ENCODE measurements at places on chromosomes 12 and 14.
A peak's percentile ranks its signal among the peaks of the same experiment; 100 is the strongest.

- DNase-seq = no peak
These were observed 50.4 kb downstream of the ATG14 start for GRCh38 chr14:55361190-55361589.

- DNase-seq = no peak
These were observed 133.0 kb upstream of the PRMT8 start for GRCh38 chr12:3357950-3358525.

DNA sequence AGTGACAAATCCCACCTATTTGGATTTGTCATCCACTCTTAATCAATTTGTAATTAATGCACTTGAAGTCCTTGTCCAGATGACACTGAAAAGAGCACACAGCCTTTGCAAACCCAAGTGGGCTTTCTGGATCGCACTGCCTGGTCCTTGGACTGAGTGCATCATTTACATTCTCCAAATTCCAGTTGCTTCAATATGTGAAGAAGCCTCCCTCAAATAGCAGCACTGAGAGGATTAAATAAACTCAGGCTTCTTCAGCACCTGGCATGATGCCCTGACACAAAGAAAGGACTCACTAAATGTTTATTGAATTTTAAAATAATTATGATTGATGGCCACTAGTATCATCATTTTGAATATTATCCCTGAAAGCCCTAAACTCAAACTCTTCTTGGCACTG, 496.5 kb downstream of the VRK1 start:
- DNase-seq = no peak

- DNase-seq = no peak
These were observed 1.4 kb downstream of the ZNF385A start for GRCh38 chr12:54383041-54383609.

DNA sequence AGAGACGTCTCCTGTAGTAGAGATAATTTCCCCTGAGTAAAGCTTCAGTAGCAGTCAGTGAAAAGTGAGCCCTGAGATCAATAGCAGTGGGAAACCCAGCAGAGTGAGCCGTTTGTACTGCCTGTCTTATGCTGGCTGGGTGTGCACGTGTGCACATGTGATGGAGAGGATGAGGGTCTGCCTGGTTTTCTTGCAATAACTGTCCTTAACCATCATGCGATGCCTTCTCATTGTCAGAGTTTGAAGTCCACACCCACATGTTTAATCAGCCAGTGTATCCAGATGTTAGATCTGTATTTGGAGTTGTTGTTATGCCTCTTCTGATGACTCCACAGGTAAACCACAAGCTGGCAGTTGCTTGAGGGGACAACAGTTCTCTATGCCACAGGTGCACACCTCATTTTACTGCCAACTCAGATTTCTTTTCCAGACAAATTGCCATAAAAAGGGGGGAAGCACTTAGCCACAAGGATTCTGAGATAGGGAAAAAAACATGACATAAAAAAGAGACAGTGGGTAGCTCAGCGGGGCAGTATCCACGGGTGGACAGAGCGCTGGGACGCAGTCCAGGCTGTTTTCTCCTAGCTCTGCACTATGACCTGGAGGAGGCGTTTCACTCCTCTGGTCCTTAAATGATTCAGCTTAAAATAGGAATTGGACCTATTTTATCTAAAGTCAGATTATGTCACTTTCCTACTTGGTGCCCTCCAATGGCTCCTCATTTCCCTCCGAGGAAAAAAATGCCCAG, 192.3 kb downstream of the ANO6 start:
- DNase-seq = no peak

DNA sequence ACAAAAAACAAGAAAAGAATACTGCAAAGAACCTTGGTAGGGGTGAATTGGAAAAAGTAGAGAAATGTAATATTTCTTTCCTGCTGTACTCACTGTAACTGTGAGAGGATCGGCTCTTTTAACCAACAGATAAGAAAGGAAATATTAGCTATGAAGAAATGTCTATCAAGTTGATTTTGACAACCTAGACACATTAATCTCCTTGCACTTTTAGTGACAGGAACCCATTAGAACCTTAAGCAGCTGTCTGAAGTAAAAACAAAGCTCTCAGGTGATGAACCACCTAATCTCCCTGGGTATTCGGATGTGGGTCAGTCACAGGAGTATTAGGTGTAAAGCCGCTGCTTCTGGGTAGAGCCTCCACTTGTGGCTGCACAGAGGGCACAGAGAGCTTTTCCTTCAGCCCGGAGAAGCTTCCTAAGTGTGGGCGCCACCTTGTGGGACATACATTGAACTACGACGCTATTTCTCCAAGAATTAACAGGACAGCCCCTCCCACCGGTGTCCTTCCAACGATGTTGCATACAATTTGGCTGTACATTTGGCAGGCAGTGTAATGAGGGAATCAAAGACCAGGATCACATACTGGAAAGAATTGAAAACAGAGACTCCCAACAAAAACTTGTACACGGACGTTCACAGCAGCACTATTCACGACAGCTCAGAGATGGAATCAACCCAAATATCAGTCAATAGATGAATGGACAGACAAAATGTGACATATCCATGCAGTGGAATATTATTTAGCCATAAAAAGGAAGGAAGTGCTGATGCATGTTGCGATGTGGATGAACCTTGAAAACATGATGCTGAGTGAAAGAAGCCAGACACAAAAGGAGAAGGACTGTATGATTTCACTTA, 28.9 kb upstream of the MAPKAPK5 start:
- DNase-seq = peak; percentile 95

- DNase-seq = no peak
These were observed 35.5 kb downstream of the BTG1 start for GRCh38 chr12:92110083-92110640.

DNA sequence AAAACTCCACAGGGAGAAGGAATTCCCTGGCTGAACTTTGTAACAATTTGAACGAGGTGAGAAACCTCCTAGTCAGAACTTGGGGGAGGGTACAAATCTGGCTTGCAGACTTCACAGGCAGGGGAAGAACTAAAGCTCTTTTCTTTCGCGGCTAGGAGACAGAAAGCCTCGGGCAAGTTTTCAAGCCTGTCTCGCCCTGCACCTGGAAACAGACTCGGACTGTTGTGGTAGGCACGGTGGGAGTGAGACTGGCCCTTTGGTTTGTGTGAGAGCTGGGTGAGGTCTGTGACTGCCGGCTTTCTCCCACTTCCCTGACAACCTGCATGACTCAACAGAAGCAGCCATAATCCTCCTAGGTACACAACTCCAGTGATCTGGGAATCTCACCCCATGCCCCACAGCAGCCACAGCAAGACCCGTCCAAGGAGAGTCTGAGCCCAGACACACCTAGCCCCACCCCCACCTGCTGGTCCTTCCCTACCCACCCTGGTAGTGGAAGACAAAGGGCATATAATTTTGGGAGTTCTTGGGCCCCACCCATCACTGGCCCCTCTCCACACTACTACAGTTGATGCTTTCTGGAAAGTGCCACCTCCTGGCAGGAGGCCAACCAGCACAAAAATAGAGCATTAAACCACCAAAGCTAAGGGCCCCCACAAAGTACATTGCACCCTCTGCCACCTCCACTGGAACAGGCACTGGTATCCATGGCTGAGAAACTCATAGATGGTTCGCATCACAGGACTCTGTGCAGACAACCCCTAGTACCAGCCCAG, 102.7 kb upstream of the ST8SIA1 start:
- no peak for DNase-seq

GRCh38 chr14:69828879-69829278, 31.8 kb upstream of the SLC10A1 start:
- no peak for DNase-seq

- no peak for DNase-seq
These were observed 72.8 kb downstream of the KIF26A start for GRCh38 chr14:104211215-104211614.

GRCh38 chr12:104602896-104603295, 146.1 kb downstream of the CHST11 start:
- DNase-seq = no peak

GRCh38 chr12:80170915-80171314, 71.6 kb downstream of the OTOGL start:
- no peak for DNase-seq

DNA sequence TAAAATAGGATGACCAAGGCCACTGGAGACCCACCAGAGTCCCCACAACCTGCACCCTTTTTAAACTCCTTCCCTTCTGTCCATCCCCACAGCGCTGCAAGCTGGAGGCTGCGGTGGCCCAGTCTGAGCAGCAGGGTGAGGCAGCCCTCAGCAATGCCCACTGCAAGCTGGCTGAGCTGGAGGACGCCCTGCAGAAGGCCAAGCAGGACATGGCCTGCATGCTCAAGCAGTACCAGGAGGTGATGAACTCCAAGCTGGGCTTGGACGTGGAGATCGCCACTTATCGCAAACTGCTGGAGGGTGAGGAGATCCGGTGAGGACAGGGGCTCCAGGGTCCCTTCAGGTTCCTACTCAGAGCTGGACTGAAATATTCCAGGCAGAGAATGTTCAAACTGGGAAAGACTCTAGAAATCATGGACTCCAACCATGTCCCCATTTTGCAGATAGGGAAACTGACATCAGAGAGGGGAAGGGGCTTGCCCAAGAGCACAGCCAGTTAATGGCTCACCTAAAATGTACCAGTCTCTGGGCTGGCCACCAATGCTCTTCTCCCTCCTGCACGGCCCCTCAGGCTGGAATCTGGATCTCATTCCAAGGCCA, 17.2 kb downstream of the KRT85 start:
- no peak for DNase-seq

DNA sequence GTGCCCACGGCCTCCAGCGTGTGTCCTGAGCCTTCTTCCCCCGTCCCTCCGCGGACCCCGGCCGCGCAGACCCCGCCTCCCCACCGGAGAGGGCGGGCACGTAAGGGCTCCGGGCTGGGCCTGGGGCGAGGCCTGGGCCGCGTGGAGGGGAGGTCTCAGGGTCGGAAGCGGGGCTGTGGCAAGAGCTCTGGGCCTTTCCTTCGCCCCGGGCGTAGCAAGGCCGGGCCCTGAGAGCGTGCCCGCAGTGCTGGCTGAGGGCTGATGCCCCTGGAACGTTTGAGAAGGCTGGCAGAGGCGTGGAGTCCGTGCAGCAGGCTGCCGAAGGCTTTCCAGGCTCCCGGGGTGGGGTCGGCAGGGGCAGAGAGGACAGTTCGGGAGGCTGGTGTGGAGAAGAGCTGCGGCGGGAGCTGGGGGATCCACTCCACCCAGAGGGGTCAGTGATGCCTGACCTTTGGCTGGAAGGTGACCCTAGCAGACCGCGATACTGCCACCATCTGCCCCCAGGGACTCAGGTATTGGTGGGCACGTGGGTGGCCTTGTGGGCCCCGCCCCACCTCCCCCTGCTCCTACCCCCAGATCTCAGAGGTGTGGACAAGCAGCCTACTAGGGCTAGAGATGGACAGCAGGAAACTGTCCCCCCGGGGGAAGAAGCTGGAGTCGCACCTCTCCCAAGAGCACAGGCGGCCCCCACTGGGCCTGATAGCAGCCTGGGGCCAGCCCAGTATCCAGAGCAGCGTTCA, 558 bp downstream of the TEX22 start:
- no peak for DNase-seq

DNA sequence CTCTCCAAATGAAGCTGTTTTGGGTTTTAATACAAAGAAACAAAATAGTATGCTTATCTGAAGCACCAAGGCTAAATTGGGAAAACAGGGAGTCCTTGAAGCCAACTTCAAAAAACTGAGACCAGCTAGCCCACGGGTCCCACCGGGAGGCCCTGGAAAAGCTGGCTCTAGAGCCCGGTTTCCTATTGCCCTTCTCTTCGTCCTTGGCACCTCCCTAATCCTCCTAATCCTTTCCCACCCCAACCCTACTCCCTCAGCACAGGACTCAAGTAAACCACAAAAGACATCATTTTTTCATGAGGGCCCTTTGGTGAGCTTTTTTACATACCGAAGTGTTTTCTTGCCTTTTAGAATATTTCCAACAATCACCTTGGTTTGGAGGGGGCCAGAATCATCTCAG, 11.3 kb downstream of the LRRC74A start:
- DNase-seq = no peak

GRCh38 chr12:122681814-122682213, 21.3 kb downstream of the HCAR2 start:
- DNase-seq = no peak

DNA sequence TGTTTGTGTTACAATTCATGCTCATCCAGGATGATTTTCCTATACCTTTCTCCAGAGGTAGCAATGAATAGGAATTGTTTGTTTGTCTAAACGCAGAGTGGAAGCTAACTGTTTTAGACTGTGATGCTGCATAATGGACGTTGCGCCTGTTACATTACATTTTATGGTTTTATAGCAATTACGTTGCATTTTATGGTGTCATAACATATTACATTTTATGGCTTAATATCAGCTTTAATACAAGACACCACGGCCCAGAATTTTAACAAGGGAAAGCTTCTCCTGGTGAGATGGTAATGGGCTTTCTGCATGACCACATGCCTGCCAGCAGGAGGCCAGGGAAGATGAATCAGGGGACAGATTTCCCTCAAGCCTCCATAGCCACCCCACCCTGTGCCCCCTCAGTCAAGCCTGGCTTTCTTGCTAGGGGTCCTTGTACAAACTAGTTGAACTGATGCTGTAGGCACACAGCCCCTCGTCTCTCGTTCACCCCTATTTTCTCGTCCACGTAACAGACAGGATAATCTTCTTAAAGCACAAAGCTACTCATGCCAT, 56.5 kb downstream of the HSPB8 start:
- no peak for DNase-seq

DNA sequence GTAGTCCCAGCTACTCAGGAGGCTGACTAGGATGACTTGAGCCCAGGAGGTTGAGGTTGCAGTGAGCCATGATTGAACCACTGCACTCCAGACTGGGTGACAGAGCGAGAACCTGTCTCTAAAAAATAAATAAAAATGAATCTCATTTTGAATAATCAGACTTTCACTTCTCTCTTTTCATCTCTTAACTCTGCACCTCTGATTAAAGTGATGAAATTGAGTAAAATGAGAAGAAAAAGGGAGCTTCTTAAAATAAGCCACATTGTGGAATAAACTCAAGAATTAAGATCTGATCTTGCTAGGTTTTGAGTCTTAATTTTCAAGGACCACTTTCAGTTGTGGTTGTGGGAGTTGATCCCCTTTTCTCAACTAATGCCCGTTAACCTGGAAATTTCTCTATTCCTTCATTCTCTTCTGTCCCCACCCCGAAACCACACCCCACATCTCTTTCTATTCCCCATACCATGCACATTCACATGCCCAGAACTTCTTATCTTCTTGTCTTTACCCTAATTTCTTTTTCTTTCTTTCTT, 70.9 kb upstream of the ETV6 start:
- DNase-seq = no peak

GRCh38 chr12:49866859-49867569, 24.1 kb upstream of the BCDIN3D start:
- no peak for DNase-seq

DNA sequence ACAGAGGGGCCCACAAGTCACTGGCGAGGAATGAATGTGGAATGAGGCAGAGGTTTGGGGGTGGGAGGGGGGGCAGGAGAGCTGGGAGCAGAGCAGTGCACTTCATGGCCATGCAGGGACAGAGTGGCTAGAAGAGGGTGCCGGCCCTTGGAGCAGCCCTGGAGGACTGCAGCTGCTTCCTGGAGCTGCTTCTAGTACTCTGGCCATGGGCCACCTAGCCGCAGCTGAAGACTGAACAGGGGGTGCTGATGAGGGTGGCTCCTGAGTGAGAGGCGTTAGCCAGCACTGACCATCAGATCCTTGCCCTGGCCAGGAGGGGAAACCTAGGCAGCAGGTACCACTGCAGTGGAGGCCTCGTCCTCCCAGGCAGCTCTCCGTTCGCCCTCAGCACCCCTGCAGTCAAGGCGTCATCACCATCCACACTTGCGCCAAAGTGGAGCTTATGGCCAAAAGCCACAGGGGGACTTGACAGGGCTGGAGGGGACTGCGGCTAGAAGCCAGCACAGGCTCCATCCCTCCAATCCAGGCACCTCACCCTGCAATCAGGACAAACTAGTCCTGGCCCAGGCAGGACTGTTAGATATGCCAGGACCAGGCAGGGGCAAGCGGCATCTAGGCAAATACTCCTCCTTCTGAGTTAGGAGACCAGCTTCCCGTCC, 16.4 kb downstream of the OTUB2 start:
- DNase-seq = no peak

Measured in esophagus muscularis mucosa (tissue), 4 donors.